ENCODE measurements at places on chromosomes 11 and 22. TPM values are rescaled to one million over a fixed set of nuclear protein-coding genes. Genes with fewer than 3 reads are reported as not detected.

The KCNQ1 gene
- total RNA-seq = not detected

The LSP1 gene
- 2.6 TPM for total RNA-seq

The PTPRJ gene
- total RNA-seq = 14.7 TPM

GRCh38 chr11:80815752-80816453 is 1375.1 kb upstream of the TENM4 start:
- DNase-seq = no peak

GRCh38 chr11:97611345-97611744 is 1221.5 kb downstream of the JRKL start:
- DNase-seq = no peak

- DNase-seq = no peak
These were observed 15.2 kb upstream of the GCAT start for GRCh38 chr22:37792494-37792893.

GRCh38 chr11:31408201-31408600 is 38.5 kb downstream of the DNAJC24 start:
- no peak for DNase-seq

GRCh38 chr22:43163241-43163795 is 12.0 kb downstream of the TSPO start:
- DNase-seq = no peak

All from HFFc6 (cell line).